ENCODE measurements at places on chromosomes 5 and 9.

GRCh38 chr5:141880961-141881801 is 3.0 kb upstream of the PCDH1 start:
- DNase-seq: no peak

DNA sequence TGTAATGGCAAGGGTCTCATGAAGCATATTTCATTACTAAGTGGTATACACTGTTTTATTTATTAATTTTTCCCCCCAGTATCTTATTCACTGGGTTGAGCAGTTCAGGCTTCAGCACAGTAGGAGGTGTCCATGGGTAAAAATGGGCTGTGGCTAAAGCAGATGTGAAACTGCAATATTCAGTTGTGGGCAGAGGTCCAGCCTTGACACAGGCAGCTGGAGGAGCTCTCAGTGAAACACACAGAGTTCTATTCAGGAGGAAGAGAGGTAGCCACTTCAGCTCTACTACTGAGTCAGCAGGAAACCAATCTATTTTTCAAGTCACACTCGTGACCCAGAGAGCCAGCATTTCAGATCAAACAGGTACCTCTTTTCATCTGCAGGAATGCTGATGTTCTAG is 418.3 kb downstream of the CDH10 start:
- DNase-seq: no peak

DNA sequence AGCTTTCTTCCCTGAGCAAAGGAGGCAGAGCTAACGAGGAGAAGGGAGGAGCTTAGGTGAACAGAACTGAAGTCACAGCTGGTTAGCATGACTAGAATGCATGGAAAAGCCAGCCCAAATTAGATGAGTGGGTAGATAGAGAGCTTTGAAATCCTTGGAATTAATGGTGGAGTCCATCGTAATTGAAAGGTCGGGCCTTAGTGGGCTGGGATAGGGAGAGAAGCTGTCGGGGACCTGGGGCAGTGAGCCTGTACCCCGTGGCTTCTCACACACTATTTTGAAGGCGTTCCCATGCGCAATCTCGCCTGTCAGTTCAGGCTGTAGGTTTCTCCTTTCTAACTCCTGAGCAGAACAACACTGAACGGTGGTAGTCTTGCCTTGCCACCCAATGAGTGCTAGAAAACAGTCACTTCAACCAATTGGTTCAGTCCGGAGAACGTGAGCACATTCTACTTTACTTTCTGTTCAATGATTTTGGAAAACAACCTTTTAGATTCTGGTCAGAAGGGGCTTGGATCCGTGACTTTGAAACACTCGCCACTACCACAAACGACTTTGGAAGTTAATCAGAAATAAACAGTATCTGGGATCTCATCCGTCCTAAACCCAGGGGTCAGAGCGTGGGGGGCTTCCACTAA is 655 bp upstream of the RAI14 start:
- peak; percentile 77 for DNase-seq

- DNase-seq: no peak
These were observed 15.4 kb upstream of the CEL start for GRCh38 chr9:133046196-133046899.

DNA sequence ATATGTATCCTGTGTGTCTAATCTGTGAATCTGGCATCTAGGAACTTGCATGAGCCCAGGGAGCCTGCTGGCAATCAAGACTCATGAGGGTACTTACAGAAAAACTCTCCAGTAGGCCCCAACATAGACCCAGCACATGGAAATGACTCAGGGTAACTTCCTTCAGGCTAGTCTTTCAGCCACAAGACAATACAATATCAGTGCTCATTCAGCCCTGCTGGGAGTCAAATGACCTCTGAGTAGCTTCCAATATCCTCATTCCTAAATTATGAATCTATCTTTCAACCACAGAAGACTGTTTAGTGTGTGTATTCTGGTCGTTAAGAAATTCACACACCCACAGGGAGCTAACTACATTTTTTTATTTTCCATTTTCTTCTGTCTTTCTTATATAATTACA is 1273.0 kb downstream of the EFNA5 start:
- DNase-seq: no peak

GRCh38 chr9:133355881-133356357 is 368 bp downstream of the SURF1 start:
- DNase-seq: no peak

DNA sequence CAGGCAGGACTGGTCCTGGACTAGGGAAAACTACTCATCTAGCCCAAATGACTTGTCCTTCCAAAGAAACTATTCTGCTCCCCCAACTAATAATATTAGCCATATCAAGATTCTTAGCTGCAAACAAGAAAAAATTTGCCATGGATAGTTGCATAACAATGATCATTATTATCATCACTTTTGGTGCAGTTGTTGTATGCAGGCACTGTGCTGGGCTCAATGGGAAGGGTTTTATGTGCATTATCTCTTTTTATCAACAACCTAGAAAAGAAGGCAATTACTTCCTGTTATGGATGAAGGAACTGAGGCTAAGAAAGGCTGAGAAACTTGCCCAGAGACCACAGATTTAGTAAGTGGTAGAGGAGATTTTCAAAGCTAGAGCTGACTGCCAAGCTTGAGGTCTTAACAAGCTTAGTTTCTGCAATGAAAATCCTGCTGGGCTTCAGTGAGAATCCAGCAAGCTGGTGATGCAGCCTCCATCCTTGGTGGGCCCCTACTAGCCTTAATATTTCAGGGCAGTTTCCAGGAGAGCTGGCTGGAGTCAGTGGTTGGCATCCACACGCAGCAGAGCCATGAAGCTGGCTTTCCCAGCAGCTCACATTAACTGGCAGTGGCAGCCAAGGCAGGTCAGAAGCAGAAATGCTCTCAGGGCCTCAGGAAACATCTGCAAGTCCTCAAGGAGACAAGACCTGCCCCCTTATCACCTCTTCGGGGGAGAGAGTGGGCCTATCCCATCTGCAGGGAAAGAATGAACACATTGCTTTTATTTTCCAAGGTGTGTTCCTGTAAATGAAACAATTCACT is 20.5 kb upstream of the MEGF9 start:
- no peak for DNase-seq

Data from left renal pelvis (tissue), 4 donors.